ENCODE measurements at places on chromosomes 16 and 17.
A peak's percentile ranks its signal among the peaks of the same experiment; 100 is the strongest.

DNA sequence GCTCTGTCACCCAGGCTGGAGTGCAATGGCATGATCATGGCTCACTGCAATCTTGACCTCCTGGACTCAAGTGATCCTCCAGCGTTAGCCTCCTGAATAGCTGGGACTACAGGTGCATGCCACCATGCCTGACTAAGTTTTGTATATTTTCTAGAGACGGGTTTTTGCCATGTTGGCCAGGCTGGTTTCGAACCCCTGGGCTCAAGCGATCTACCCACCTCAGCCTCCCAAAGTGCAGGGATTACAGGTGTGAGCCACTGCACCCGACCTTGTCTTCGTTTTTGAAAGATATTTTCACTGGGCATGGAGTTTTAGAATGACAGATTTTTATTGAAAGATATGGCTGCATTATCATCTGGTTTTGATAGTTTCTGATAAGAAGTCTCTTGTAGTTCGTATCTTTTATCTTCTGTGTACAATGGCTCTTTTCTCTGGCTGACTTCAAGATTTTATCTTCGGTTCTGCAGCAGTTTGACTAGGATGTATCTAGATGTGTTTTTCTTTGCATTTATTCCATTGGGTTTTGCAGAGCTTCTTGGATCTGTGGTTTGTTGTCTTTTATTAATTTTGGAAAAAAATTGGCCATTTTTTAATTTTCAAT is 14.6 kb downstream of the ADGRG5 start:
- no peak for DNase-seq

DNA sequence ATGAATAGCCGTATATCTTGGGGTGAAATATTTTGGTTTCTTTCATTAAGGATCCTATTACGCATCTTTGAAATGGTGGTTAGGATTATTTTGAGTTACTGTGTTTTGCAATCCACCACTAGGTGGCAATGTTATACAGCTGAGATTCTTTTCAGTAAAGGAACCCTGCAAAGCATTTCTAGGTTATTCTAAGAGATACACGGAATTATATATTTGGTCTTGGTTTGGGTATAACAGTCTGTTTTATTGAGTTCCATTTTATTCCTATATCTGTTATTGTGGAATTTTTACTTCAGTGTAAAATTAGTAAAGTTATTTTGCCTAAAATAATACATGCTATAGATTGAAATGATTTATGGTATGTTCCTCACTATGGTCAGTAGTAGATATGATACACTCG is 62.9 kb upstream of the CPHXL start:
- DNase-seq = no peak

GRCh38 chr16:10485698-10486382 is 94.6 kb downstream of the EMP2 start:
- no peak for DNase-seq

GRCh38 chr16:51343411-51343810 is 192.3 kb upstream of the SALL1 start:
- no peak for DNase-seq

DNA sequence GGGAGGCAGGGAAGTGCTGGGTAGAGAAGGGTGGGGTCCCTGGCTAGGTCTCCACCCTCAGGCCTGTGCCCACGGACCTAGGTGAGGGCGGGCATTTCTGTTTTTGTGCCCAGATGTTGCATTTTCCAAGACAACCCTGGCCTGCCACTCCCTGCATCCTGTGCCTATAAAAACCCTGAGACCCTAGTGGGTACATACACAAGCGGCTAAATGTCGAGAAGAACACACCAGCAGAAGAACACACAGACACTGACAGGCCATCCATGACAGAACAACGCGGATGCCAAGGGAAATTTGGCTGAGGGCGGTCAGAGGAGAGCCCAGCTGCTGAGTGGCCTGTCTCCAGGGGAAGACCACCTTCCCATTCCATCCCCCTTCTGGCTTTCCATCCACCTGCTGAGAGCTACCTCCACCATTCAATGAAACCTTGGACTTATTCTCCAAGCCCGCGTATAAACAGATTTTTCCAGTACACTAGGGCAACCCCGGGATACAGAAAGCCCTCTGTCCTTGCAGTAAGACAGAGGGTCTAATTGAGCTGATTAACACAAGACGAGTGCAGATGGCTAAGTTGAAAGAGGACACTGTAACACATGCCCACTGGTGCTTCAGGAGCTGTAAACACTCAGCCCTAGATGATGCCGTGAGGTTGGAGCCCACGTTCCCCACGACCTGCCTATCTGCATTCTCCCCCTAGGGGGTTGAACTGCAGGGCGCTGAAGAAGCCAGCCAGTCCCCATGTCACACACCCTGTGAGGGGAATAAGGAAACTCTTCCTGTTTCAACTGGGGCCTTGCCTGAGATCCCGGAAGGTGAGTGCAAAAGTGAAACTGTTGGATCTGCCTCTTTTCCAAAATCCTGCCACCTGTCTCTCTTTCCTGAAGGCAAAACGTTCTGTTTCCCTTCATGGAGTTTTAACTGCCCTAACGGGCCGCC is 147.2 kb upstream of the COX10 start:
- DNase-seq = no peak

DNA sequence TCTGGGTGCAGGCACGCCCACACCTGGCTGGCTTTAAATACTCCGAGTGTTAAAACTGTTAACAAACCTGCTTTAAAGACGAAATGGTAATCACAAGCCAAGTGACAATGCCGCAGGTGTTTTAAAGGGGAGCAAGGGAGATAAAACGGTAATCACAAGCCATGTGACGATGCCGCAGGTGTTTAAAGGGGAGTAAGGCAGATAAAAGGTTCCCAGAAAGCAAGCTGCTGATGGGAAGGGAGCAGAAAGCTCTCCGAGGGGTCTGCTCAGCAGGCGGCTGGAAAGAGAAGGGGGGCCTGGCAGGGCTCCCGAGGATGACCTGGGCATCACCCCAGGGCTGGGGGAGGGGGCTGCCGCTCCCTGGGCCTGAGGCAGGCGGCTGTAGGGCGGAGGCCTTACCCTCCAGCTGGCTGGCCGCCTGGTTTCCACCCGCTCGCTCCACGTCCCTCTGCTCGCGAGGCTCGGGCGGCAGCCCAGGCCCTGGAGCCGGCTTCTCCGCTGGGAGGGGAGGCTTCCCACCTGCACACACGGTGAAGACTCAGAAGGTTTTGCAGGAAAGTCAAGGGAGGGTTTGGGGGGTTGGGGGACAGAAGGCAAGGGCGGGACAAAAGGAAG is 12.1 kb downstream of the NDUFAF8 start:
- DNase-seq = no peak

DNA sequence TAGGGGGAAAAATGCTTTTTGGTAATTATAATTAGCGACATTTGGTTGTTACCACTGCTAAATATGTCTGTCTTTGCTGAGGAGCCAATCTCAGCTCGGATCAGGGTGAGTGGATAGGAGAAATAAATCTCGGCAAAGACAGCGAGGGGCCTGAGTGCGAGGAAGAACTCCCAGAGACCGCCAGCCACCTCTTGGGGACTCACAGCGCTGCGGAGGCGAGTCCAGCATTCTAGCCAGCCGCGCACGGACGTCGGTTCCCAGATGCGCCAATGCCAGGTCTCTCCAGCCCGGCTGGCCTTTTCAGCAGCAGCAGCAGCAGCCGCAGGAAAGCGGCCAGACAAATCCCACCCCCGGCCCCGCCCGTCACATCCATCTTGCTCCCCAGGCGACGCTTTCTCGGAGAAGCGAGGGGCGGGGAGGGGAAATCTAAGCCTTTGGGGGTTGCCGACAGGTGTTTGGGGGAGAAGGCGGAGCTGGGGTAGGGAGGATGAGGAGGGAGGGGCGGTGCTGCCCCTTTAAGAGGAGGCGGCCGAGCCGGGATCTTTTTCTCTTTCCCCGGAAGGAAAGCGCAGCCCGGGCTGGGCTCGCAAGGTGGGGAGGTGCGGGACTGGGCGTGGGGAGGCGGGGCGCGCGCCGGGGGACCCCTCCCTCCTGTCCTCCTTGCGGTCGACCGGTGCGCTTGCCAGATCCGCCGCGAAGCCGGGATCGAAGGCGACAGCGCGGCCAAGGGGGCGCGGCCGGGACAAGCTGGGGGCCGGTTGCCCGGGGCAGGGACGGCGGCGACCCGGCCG is at the start of gene ITGA3:
ITGA3 (plus strand) TSS at position 685 of the 791 bp plus-strand sequence. CDS start 330 bp downstream, outside the sequence.
- DNase-seq = no peak

DNA sequence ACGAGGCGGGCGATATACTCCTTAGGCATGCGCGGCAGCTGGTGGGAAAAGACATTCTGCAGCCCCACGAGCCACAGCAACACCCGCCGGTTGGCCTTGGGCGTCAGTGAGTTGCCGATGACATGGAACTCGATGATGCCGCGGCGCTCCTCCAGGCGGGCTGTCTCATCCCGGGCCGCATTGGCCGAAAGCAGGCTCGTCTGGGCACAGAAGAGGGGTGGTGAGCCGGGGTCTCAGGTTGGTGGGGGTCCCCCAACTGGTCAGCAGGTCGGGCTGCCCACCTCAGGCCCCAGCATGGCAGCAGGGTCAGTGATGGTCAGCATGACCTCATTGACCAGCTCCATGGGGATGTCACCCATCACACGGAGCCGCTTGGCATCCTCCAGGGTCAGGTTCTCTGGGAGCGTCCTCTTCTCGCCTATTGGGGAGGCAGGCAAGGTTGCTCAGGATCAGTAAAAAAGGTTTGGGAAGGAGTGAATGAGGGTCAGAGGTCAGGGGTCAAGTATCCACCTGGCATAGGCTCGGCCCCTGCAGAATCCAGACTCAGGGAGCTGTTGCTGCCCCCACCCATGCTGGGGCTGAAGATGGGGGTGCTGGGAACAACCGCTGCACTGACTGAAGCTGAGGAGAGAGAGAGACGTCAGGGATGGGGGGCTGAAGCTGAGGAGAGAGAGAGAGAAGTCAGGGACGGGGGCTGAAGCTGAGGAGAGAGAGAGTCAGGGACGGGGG is 3.6 kb downstream of the KAT2A start:
- no peak for DNase-seq

- no peak for DNase-seq
Measured at GRCh38 chr17:58527949-58528348, 13.5 kb upstream of the MTMR4 start.

DNA sequence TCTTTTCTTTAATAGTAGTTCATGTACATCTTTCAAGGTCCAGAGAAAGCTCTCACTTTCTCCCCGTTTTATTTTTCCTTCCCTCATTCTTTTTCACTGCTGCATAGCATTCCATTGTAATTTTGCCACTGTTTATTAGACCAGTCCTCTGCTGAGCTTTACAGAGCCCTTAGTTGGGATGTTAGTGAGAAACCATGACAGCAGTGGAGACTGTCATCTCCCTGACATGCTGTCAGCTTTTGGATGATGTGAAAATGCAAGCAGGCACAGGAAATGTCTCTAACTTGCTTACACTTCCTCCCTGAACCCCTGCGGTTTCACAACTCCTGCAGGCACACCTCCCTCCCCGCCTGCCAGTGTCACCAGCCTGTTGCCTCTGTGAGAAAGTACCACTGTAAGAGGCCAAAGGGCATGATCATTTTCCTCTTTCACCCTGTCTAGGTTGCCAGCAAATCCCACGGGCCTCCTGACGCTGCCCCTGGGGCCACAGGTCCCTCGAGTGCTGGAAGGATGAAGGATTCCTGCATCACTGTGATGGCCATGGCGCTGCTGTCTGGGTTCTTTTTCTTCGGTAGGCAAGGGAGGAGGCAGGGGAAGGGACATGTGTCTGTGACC is at the start of gene ITGAL:
ITGAL (plus strand) TSS at position 415 of the 615 bp plus-strand sequence; CDS start at position 511, 96 bp downstream.
- peak; percentile 52 for DNase-seq

- DNase-seq = no peak
Measured at GRCh38 chr17:17355426-17355825, 52.3 kb downstream of the NT5M start.

- no peak for DNase-seq
Measured at GRCh38 chr17:63528183-63528582, 5.0 kb downstream of the KCNH6 start.

DNA sequence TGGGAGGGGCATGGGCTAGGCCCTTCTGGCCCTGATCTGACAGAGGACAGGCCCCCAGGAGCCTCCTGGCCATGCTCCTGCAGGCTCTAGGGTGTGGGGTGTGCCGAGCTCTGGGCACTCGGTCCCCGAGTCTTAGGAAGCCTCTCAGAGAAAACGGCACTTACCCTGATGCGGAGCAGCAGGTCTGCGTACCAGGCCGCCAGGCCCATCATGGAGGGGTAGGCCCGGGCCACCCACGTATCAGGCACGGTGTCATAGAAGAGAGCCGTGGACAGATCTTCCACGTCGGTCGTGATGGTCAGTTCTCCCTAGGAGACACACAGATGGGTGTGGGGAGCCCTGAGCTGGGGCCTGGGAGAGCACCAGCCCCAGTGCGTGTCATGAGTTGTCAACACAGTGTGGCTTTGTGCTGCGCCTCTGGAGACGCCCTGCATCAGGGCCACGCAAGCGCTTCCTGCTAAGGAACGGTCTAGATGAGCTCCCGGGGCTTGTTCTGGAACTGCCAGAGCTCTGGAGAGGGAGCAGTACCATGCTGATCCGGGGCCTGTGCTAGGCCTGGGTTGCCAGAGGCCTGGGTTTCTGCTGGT is 47.9 kb downstream of the PGS1 start:
- no peak for DNase-seq

GRCh38 chr16:85903559-85903958 is 4.6 kb downstream of the IRF8 start:
- DNase-seq = no peak

- DNase-seq = no peak
Measured at GRCh38 chr16:64013856-64014255, 1108.0 kb downstream of the CDH11 start.

DNA sequence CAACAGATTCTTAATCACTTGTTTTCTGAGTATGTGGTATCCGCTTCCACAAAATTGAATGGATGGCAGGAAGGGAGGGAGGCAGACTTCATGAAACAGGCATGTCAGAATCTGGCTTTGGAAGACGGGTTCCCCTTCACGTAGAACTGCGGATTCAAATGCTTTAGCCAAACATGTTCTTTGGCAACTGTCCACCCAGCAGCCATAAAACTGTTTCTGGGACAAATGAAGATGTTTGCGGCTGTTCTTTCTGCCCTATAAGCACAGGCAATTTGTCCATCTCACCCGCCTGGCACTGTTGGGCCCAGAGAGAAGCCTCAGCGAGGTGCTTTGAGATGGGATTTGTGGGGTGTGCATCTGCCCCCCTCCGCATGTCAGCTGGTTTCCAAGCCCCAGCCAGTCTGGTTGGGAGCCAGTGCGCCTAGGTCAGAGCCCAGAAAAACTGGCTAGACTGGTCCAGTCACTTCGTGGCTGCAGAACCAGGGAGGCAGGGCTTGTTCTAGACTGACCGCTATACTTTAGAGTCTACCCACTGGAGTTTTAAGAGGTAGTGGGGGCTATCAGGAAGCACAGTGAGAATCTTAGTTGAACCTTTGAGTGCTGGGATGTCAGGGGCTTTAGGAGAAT is 6.3 kb downstream of the CRHR1 start:
- no peak for DNase-seq

DNA sequence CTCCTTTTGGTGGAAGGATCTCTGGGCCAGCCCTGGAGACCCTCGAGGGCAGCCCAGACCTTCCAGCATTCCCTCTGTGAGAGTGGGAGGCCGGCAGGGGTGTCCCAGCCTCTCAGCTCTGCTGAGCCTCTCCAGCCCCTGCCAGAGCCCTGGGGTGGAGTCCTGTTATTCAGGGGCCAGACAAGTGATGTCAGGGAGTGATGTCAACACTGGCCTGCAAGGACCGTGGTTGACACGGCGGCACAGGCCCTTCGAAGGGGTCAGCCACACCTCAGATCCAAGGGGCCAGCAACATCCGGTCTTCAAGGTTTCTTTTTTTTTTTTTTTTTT is 231.2 kb downstream of the KATNIP start:
- DNase-seq = no peak

GRCh38 chr17:30413109-30413508 is 34.4 kb downstream of the CPD start:
- DNase-seq = no peak
